ENCODE measurements at places on chromosomes 5 and 9.

- no peak for DNase-seq
Observed at GRCh38 chr5:10726913-10727517, 34.0 kb downstream of the DAP start.

GRCh38 chr9:136745389-136746154 lies 2.8 kb downstream of the LCN6 start:
- no peak for DNase-seq

DNA sequence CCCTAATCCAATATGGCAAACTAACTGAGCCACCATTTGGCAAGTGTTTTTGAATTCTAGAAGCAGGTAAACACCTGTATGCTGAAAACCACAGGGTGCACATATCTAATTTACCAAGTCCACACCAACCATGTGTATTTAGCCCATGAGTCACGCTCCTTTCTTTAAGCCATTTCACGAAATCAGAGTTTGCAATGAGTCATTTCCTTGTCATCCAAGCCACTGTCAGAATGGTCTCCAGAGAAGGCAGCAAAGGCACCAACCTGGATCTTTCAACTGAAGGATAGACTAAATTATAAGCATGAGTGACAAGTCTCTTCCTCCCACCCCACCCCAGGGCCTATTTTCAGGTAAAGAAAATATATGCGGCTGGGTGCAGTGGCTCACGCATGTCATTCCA lies 110.0 kb downstream of the PAX5 start:
- DNase-seq, result peak; percentile 89

- DNase-seq, result no peak
Observed at GRCh38 chr5:86030753-86031152, 587.0 kb upstream of the COX7C start.

GRCh38 chr5:133079048-133079447 lies 27.2 kb downstream of the HSPA4 start:
- DNase-seq, result no peak

- no peak for DNase-seq
Observed at GRCh38 chr5:62341783-62342475, 35.9 kb downstream of the KIF2A start.

DNA sequence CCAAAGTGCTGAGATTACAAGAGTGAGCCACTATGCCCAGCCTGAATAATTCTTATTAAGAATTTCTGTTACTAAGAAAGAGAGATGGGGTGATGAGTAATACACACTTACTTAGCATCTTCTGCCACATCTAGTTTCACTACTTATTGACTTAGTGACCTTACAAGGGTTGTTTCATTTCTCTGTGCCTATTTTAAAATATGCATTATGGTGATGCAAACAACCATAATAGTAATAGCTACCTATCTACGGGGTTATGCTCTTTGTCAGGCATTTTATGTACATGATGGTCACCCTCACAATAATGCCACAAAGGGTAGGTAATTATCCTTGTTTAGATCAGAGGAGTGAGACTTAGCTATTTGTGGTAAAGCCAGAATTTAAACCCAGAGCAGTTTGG lies 499.0 kb upstream of the SGCD start:
- no peak for DNase-seq

DNA sequence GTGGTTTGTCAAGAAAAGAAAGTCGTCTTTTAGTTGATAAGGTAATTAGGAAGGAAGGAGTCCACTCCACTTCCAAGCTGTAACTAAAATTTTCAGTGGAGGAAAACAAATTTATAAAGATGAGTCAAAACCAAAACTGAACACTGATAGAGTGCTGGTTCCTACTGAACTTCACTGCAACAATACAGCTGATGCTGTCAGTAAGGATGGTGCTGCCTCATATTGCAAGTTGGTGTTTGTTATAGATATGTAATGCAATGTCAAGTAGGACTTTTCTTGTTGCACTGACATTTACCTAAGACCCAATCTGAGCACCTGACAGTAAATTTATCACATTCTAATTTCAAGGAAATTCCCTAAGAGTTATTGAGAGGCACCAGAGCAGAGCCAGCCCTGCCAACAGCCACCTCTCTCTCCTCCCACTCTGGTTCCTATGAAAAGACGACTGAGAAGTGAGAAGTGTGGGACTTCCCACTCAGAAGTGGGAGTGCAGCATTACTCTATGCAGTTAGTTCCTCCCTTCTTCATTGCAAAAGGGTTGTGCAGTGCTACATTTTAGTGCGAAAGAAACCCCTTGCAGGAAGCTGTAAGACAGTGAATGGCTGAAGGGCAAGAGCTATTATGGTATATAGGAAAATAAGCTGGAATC lies 350.8 kb downstream of the NFIB start:
- DNase-seq, result no peak

DNA sequence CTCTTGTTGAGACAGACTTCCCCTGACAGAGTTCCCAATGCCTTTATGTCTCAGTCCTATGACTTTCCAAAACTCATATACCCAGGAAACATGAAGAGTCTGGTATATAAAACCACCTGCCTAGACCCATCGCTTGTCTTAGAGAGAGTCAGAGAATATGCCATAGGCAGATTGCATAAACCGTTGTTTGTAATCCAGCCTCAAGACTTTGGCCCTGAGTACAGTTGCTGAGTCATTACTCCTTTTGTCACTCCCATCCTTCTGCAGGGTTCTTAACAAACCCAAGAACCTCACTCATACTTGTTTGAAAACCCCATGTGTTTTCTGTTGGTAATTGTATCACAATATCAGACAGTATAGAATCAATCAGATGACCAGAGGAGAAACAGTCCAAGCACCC lies 616.3 kb downstream of the SLCO4C1 start:
- DNase-seq, result no peak

DNA sequence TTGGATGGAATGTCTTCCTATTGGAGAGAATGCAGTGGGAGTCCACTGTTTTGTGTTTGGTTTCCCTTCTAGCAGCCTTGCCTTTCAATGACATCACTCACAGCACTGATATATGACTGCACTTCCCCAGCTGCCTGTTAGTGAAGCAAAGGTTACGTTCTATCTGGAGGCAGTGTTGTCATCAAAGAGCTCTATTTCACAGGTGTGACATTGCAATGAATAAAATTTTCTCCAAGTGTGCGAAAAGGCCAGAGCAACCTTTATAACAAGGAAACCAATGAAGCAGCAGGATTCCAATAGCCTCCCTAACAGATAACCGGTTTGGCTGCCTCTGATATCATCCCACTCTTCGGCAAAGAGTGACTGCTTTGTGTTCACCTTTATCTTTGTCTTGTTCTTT lies 523.5 kb upstream of the ZNF608 start:
- DNase-seq, result no peak

DNA sequence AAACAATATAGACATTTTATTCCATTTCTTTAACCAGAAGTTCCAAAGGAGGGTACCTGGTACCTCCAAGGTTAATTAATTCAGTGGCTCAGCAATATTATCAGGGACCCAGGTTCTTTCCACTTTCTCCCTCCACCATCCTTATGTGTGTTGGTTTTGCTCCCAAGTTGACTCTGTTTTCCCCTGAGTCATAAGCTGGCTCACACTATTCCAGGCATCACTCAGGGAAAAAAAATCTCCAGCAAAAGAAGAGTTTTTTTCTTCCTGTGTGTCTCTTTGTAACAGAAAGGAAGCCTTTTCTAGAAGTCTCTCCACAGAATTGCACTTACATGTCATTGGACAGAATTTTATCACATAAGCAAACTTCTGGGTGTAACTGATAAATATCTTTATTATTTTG lies 31.2 kb upstream of the GALNT10 start:
- no peak for DNase-seq

GRCh38 chr5:157568222-157568621 lies 7.4 kb downstream of the ADAM19 start:
- DNase-seq, result no peak

- peak; percentile 21 for DNase-seq
Observed at GRCh38 chr5:73363911-73364730, 84.5 kb downstream of the FOXD1 start.

DNA sequence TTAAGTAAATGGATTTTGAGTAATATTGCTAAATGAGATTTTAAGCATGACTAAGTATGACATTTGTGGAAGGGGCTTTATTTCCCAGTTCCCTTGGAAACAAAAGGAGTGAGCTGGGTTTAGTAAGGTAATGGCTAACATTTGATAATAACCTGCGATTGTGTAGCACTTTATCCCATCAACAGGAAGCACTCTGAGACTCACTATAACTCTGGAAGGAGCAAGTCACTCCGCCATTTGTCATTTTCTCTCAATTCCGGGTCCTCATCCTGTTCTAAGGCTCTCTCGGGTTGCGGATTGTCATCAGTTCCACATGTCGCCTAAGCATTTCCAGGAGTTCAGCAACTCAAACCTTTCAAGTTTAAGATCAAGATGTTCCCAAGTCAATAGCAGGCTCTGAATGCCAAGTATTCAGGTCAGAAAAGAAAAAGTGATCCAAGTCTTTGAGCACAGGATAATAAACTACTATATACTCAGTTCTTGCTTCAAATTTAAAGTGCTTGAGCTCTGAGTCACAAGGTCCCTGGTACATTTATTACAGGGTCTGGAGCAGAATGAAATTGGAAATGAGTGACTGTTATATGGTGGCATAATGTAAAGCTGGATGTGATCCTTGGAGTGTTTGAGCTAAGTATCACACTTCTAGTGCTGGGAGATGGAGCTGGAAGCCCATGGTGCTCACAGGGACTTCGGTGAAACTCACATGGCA lies 39.3 kb downstream of the CAPSL start:
- no peak for DNase-seq

GRCh38 chr9:77170991-77171699 lies 6.2 kb upstream of the VPS13A start:
- DNase-seq, result no peak

GRCh38 chr9:76713381-76713780 lies 50.9 kb upstream of the PCA3 start:
- no peak for DNase-seq

DNA sequence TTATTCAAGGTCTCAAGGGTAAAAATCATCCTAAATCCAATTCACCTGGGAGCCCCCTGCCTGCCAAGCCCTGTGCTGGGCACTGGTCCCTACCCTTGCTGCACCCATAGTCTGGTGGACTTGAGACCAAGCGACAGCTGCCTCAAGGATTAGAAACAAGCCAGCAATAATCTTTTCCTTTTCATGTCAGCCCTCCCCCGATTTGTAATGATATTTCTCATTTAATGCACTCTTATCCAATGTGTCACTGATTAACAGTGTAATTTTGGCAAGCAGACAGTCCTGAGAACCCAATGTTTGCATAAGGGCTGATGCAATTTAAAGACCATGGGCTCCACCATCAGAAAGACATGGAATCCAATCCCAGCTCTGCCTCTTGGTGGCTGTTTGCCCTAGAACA lies 108.9 kb downstream of the ACTL7B start:
- no peak for DNase-seq

DNA sequence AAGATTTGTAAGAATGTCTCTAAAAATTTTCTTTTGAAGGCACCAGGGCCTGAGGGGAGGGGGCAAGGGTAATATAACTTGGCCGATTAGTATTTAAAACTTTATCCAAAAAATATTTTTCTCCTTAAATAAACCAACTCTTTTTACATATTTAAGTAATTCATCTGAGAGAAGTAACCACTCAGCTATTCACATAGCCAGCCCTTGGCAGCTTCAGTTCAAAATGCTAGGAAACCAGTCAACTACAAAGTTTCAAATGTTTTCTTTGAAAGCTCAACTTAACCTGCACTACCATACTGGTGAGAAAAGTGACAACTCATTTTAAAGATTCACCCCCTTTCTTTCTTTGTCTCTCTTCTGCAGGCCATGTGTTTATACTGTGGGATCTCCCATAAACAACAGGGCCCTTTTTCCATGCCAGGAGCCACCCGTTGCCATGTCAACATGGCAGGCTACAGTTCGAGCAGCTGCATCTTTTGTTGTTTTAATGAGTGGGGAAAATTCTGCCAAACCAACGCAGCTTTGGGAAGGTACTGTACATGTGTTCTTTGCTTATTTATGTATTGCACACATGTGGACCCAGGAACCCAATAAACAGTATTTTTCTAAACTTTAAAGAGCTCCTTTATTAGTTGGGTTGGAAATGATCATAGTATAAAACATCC lies 46.3 kb downstream of the AOPEP start:
- DNase-seq, result no peak

GRCh38 chr5:119220576-119221197 lies 135.1 kb upstream of the TNFAIP8 start:
- no peak for DNase-seq

GRCh38 chr9:82423700-82424099 lies 435.1 kb downstream of the SPATA31D1 start:
- no peak for DNase-seq

- DNase-seq, result no peak
Observed at GRCh38 chr5:79171635-79172245, 60.1 kb downstream of the BHMT start.

DNA sequence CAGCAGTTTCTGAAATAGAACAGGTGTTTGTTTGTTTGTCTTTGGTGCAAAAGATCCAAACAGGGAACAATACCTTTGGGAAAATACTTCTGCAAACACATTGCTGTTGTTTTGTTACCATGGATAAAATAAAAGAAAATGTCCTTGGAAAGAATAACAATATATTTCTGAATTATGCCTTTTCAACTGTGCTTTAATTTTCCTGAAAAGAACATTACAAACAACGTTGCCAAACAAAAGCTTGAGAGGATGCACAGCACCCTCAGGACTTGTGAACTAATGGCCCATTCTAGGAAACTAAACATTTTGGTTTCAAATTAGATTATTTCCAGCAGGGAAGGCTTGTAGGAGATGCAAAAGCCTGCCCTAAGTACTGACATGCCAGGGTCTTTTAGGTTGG lies 967.2 kb downstream of the TLE4 start:
- no peak for DNase-seq

DNA sequence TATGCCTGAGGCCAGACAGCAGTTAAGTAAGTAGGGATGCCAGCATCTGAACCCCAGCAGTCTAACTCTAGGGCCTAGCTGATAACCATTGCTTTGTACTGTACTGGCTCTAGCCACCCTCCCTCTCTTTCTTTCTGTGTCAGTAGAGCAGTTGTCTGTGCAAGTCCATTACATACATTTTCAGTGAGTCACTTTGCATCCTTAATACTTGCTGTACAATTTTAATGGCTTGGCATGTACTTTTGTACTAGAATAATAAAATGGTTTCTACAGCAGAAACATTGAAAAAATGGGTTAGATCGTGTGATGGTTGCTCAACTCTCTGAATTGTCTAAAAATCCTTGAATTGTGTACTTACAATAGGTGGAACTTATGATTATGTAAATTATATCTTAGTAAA lies 1.5 kb upstream of the TTC39B start:
- no peak for DNase-seq

DNA sequence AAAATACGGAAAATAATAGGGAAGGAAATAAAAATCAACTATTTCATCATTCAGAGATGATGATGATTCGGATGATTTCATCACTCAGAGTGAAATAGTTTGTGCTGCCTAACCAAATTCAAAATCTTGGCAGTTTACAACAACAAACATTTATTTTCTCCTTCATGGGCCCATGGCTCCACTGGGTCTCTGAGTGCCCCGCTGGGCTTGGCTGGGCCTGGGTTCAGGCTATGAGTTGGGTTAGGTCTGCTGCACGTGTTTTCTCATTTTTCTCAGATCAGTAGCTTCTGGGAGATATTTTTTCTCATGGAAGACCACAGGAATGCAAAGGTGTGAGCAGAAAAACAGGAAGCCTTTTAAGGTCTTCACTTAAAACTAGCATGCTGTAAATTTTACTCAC lies 24.0 kb upstream of the F2RL1 start:
- DNase-seq, result peak; percentile 61

GRCh38 chr5:119347574-119347973 lies 8.2 kb upstream of the TNFAIP8 start:
- no peak for DNase-seq

All from urothelium cell line (cell line).